CD4-positive, alpha-beta T cell treated with Interleukin-17A for 4 hours (primary cell): ENCODE measurements at places on chromosomes 1 and 21.
A peak's percentile ranks its signal among the peaks of the same experiment; 100 is the strongest.

- no peak for DNase-seq
Observed at GRCh38 chr1:84982395-84982794, 14.5 kb downstream of the MCOLN2 start.

GRCh38 chr1:29657816-29658215 is 421.5 kb downstream of the PTPRU start:
- no peak for DNase-seq

GRCh38 chr1:216805953-216806352 is 82.7 kb upstream of the ESRRG start:
- DNase-seq = no peak

GRCh38 chr1:204904228-204904810 is 33.7 kb downstream of the NFASC start:
- no peak for DNase-seq

DNA sequence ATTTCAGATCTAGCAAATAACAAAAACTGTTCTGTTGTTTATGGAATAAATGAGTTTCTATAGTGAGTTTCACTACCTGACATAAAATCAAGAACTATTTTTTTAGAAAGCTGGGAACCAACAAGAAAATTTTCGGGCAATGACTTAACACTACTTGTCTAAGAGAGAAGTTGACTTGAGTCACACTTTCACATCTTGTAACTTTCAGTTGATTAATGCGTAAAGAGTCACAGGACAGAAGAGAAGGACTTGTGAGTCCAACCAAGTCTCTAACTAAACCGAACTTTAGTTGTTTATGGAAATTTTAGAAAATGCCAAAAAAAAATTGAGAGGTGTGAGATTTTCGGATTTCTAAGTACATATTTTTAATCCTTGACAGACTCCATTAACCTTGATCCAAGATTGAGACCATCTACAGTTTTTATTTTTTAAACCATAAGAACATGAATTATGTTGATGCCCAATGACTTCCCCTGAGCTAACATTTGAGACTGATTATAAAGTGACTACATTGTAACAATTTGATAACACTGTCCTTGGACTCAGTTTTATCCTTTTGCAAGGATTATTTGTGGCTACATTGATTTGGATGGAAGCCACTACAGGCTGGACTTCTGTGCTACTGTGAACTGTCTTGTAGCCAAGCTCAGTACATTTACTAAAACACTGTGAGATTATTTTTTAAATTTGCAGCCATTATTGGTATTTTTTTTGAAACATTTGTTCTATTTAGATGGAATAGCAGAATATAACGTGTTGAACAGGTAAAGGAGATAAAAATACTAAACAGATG is 284.0 kb downstream of the PTPRC start:
- no peak for DNase-seq

DNA sequence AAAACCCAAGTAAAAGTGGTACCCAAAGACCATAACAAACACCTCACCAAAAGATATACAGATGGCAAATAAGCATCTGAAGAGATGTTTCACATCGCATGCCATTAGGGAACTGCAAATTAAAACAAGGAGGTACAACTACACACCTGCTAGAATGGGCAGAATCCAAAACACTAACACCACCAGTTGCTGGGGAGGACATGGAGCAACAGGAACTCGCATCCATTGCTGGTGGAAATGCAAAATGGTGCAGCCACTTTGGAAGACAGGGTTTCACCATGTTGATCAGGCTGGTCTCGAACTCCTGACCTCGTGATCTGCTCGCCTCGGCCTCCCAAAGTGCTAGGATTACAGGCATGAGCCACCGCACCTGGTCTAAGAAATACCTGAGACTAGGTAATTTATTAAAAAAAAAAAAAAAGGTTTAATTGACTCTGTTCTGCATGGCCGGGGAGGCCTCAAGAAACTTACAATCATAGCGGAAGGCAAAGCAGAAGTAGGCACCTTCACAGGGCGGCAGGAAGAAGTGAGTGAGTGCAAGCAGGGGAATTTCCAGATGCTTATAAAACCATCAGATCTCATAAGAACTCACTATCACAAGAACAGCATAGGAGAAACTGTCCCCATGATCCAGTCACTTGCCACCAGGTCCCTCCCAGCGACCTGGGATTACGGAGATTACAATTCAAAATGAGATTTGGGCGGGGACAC is 30.2 kb upstream of the PRSS38 start:
- no peak for DNase-seq

DNA sequence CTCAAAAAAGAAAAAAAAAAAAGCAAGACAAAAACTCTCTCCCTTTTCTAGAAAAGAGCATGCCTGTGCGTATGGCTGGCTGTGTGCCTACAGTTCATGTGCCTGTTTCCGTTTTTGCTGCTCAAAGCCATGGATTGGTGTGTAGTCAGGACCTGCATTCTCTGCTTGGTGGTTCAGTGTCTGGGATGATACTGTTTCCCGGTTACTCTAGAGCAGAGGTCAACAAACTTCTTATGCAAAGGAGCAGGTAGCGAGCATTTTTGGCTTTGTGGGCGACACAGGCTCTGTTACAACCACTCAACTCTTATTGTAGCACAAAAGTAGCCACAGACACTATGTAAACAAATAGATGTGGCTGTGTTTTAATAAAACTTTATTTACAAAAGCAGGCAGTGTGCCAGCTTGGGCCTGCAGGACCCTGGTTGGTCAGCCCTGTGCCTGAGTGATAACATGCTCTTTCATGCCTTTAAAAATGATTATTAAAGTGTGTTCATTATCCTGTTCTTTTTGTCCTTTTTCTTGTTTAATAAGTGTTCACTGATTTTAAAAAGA is 524.2 kb downstream of the KIF26B start:
- no peak for DNase-seq

- DNase-seq = no peak
Observed at GRCh38 chr1:17689011-17689410, 66.1 kb upstream of the ACTL8 start.

- DNase-seq = no peak
Observed at GRCh38 chr1:41884256-41885230, 34.2 kb downstream of the HIVEP3 start.

GRCh38 chr21:45455674-45456583 is 51.0 kb downstream of the COL18A1 start:
- DNase-seq = no peak

GRCh38 chr1:84425150-84425896 is 27.0 kb downstream of the DNASE2B start:
- no peak for DNase-seq

DNA sequence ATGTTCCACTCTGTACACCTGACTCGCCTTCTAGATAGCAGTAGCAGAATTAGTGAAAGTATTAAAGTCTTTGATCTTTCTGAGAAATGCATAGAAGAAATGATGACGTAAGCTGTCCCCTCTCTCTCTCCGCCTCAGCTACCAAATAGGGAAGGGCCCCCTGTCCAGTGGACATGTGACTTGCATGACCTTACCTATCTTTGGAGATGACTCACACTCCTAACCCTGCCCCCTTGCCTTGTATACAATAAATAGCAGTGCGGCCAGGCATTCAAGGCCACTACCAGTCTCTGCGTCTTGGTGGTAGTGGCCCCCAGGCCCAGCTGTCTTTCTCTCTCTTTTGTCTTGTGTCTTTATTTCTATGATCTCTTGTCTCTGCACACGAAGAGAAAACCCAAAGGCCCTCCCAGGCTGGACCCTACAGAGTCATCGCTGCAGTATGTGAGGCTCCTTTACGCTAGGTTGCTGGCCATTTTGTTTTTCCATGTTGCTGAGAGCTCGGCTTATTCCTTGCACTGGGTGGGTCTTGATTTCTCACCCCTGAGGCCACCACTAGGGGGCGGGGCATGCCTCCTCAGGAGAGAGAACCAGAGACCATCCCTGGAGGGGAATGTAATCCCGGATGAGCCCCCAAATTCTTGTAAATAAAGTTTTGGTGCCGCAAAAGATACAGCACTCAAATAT is 16.0 kb upstream of the ZBTB8B start:
- no peak for DNase-seq

DNA sequence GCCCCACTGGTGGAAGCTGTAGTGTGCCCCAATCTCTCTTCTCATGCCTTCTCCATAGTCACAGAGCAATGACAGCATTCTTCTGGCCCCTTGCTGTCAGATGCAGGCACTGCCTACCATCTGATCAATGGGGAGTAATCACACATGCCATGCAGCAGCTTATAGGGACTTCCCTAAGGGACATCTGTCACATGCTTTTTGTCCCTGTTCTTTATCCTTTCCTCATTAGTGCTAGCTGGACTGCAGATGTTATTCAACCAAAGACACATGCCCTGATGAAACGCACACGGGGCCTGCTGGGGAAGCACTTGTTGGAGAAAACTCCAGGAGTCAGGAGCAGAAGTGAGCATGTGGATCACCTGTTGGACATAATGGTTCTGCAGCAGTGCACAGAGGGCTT is 108.7 kb downstream of the KCNJ15 start:
- DNase-seq = no peak

DNA sequence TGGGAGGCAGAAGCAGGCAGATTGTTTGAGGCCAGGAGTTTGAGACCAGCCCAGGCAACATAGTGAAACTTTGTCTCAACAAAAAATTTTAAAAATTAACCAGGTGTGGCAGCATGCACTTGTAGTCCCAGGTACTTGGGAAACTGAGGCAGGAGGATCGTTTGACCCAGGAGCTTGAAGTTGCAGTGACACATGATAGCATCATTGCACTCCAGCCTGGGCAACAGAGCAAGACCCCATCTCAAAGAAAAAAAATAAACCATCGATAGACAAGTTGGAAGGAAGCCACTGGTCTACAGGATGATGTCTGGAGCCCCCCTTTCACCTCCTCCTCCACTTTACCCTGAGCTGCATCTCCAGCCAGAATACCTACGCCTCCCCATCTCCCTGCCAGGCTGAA is 16.5 kb downstream of the S100A6 start:
- DNase-seq = no peak

GRCh38 chr1:236345728-236346127 is 48.4 kb upstream of the EDARADD start:
- DNase-seq = peak; percentile 9

- no peak for DNase-seq
Observed at GRCh38 chr1:226003502-226004170, 4.5 kb upstream of the SDE2 start.

- DNase-seq = no peak
Observed at GRCh38 chr1:182211386-182211785, 149.9 kb upstream of the ZNF648 start.

DNA sequence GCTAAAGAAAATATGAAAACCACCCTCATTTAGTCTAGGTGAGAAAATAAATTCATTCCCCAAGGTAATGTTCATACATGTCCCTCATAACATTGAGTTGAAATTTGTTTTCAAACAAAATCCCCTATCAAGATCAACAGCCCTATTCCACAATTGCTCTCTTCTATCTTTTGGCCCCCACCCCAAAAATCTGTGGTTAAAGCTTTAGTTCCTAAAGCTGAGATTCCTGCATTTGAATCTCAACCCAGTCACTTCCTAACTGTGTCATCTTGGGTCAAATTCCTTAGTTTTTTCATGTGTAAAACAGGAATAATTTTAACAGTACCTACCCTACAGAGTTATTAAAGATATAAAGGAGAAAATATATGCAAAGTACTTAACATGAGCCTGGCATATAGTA is 22.0 kb downstream of the KIAA0319L start:
- DNase-seq = no peak

- no peak for DNase-seq
Observed at GRCh38 chr21:35095859-35096291, 46.8 kb upstream of the RUNX1 start.

DNA sequence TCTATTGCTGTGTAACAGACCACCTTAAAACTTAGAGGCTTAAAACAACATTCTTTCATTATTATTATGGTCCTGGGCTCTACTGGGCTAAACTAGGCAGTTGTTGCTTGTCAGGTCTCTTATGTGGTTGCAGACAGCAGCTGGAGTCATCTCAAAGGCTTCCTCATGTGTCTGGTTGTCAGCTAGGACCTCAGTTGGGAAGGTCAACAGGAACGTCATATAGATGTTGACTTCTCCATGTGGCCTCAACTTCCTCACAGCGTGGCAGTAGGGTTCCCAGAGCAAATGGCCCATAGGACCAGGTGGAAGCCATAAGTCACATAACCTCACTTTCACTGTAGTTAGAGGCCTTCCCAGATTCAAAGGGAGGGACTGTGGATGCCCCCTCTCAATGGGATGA is 15.4 kb upstream of the MEF2D start:
- DNase-seq = no peak

DNA sequence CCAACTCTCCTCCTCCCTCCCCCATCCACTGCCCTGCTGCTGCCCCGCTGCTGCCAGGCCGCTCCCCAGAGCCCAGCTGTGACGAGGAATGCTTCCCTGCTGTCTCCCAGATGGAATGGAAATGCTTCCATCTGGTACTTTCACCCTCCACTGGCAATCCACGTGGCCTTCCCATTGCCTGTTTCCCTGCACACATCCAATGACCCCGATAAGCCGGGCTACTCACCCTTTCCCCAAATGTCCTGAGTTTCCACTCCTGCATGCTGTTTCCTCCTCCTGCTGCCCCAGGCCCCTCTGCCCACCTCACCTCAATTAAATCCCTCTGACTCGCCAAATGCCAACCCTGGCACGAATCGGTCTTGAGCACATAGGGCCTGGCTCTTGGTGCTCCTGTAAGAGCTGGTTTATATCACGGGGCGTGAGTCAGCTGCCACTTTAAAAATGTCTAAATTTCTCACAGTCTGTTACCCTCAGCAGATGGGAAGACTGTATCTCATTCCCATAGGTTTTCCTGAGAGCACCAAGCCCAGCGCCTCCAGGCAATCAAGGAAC is 36.4 kb downstream of the MRAP start:
- no peak for DNase-seq

GRCh38 chr21:27244352-27244751 is 277.5 kb upstream of the ADAMTS5 start:
- DNase-seq = no peak

DNA sequence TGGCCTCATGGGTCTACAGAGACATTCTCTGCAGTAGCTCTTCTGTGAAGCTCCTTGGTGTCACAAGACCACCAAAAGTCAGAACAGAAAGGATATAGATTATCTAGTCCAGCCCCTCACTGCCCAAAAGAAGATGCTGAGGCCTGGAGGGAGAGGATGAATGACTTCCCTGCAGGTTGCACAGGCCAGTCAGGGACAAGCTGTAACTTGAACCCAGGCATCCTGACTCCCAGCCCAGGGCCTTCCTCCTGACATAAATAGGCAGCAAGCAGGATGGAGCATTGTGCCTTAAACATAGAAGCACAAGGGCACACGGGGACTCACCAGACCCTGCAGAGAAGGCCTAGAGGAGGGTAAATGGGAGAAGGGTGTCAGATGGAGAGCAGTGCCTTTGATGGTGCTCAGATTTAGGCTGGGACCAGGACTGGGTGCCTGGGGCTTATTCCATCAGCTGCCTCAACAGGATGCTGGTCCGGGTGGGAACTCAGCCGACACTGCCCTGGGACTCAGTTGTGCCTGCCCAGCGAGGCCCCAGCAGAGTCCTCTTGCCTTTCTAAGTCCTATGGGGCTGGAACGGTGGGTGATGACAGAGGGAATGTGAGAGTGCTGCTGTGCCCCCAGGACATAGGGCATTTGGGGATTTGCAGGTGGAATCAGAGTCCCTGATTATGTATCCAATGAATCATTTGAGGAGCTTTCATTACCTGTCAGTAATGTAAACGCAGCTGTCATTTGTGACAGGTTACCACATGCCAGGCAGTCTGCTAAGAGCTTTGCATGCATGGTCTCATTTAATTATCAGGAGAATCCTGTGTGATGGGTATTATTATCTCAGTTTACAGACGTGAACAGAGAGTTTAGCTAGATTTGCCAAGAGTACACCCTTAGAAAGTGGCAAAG is 13.2 kb downstream of the S100A7A start:
- no peak for DNase-seq

- no peak for DNase-seq
Observed at GRCh38 chr1:220139966-220140365, 46.0 kb downstream of the IARS2 start.

- no peak for DNase-seq
Observed at GRCh38 chr1:117527566-117528102, 78.2 kb upstream of the TENT5C start.

GRCh38 chr1:95086949-95087533 is 14.3 kb upstream of the ALG14 start:
- DNase-seq = no peak
